Mucosa of descending colon (tissue), 3 donors: ENCODE measurements at places on chromosomes 3 and 15. TPM values are rescaled to one million over a fixed set of nuclear protein-coding genes. Genes with fewer than 3 reads are reported as not detected.

DNA sequence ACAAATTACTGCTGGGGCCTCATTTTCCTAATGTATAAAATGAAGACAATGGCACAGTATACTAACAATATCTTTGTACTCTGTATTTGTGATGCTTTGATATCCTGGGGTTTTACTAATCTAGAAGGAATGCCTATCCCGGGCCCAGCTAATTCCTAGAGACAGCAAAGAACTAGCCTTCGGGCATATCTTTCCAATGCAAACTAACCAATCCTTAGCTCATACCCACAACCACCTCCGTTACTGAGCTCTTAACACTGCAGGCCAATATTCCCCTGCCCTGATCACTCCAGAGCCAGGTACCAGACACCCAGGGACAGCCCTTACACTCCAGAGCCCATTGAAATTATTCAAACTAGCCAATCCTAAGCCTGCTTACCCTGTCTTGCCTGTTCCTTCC, 309.0 kb downstream of the ULK4 start:
- no peak for DNase-seq

GRCh38 chr3:119356646-119357045, 62.5 kb downstream of the ARHGAP31 start:
- no peak for DNase-seq

GRCh38 chr15:101210058-101210457, 41.8 kb downstream of the CHSY1 start:
- no peak for DNase-seq

DNA sequence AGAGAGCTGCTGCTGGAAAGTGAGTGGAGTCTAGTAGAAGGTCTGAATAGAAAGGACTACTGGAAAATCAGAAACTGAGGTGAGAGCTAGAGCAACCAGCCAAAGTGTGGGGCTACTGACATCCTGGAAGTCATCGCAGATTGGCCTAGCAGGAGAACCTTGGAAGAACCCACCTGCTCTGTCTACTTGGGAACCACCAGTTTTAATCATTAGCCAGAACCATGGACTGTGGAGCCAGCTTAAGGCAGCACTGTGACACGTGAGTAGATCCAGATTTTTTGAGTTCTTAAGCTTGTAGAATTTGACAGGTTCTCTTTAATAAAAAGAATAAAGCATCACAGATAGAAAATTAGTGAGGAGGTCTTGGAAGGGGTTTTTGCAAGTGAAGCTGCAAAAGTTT, 179.1 kb upstream of the PEX5L start:
- no peak for DNase-seq

- no peak for DNase-seq
Observed at GRCh38 chr3:59480486-59480995, 430.7 kb upstream of the CFAP20DC start.

DNA sequence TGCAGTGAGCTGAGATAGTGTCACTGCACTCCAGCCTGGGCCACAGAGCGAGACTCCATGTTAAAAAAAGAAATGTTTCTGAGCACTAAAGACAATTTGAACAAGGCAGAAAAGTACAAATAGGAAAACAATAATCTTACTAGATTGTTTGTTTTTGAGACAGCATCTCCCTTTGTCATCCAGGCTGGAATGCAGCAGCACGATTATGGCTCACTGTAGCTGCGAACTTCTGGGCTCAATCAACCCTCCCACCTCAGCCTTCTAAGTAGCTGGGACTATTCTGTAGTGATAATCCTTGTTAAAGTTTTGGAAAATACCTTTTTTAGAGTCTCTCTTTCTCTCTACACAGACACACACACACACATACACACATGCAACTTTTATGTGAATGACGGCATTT, 107.1 kb downstream of the LPP start:
- DNase-seq: no peak

DNA sequence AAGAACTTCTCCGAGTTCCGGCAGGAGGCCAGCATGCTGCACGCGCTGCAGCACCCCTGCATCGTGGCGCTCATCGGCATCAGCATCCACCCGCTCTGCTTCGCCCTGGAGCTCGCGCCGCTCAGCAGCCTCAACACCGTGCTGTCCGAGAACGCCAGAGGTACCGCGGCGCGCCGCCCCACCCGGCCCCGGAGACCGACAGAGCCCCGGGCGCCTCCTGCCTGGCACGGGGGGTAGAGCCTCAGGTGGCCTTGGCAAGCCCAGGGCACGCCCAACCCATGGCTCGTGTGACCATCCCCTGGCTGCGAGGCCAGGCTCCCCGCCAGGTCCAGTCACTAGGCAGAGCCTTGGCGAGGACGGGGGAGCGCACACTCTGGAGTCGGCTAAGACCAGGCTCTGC, 134.1 kb downstream of the LRRK1 start:
- DNase-seq: no peak

Gene SENP8
- 3.0 TPM for total RNA-seq

Gene PLA2G4E
- total RNA-seq: 0.06 TPM

Gene STRC
- total RNA-seq: 1.4 TPM

Gene REC114
- not detected for total RNA-seq

Gene COL6A5
- total RNA-seq: 0.06 TPM
